ENCODE measurements at places on chromosomes 13 and 19. TPM values are rescaled to one million over a fixed set of nuclear protein-coding genes. Genes with fewer than 3 reads are reported as not detected.

DNA sequence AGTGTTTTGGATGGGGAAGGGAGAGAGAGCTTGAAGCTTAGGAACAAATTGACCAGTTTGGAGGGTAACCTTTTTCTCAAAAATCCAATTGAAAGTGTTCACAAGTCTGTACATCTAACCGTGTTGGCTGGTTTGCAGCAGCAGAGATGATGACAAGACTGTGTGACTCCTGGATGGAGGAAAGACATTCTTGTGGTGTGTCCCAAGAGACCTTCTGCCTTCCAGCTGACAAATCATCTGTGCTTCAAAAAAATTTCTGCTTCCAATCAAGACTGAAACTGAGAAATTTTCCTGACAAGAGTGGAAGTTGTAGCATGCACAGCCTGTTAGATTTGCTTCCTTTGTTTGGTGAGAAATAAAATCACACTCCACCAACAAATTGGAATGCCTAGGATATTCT lies 56.2 kb downstream of the LACC1 start:
- no peak for DNase-seq

DNA sequence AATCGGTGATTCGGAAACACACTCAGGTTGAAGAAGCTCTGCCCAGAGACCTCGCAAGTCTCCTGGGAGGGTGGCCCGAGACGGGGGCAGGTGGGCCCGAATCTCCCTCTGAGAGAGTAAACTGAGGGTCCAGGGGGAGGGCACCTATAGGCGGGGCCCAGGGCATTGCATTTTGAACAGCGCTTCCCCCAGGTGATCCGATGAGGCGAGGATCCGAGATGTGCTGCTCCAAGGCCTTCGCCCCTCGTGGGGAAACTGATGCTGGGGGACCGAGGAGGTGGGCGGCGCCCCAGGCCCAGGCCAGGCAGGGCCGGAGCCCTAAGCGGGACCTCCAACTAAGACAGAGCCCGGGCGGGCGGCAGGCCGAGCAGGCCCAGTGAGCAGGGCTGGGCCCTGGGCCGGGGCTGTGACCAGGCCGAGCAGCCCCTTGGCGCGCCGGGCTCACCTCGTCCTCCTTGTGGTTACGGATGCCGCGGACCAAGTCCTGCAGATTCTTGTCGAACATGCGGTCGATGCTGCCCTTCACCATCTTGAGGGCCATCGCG lies 500 bp downstream of the AP3D1 start:
- DNase-seq, result no peak

DNA sequence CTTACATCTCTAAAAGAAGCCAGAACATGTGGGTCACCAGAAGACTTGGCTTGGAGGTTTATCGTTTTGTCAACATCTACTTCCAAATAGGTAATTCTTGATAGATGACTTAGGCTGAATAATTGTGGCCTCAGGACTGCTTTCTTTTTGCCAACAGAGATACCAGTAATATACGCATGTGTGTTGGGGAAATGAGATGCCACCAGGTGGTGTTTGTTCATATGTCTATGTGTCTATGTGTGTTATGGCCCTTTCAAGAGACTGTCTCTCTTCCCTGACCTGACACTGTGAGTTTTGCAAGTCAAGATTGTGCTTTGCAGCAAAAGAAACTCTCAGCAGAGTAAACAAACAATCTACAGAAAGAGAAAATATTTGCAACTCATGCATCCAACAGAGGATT lies 31.6 kb upstream of the METTL21C start:
- DNase-seq, result no peak

DNA sequence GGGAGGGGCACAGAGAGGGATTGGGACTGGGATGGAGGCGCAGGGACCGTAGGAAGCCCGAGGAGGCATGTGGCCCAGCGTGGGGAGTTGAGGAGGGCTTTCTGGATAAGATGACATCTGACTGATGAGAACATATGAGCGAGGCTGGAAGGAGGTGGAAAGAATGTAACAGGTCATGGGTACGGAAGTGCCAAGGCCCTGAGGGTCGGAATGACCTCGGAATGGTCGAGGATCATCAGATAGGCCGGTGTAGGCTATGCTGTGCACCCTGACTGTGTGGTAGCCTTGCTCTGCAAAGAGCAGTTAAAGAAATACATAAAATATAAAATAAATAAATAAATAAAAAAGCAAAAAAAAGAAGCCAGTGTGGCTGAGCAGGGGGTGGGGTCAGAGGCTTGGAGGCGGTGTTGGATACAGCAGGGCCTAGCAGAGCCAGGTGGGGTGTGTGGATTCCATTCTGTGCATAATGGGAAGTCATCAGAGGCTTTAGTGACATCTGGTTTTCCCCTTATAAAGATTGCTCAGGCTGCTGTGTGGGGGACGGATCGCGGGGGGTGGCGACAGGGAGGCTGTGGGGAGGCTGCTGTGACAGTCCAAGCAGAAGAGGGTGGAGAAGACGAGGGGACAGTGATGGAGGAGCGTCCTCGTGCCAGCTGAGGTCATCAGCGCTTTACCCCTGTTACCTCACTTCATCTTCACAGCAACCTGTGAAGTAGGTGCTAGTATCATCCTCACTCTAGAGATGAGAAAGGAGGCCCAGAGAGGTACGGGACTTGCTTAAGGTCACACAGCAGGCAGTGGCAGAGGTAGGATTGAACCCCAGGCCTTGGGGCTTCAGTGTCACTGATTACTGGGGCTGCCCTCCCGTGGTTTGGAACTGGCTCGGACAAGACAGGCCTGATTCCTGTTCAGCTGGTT lies 5.0 kb downstream of the PAK4 start:
- no peak for DNase-seq

ZNF536 gene
- 2.5 TPM for polyA plus RNA-seq

Measured in right cardiac atrium (tissue), 5 donors.